T-helper 9 cell (primary cell): ENCODE measurements at places on chromosomes 2 and 18.

GRCh38 chr18:74225193-74225840, 66.4 kb downstream of the CYB5A start:
- no peak for DNase-seq

- no peak for DNase-seq
These were observed 175.2 kb downstream of the TNS1 start for GRCh38 chr2:217827430-217828201.

DNA sequence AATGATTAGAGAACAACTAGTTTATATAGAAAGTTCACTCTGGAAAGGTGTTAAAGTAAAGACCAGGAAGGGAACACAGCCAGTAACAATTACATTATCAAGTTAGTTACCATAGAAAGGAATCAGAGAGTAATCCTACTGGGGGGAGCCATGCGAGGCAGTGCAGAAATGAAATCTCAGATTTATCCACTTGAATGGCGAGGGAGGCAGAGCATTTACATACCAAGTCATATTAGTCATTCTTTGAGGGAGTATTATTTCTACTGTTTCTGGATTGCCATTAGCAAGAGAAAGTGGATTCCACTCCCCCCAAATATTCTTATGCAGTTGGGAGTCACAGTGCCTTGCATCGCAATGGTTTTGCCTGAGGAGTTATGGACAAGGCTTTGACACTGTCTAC, 472.7 kb upstream of the TRIB2 start:
- DNase-seq = no peak

DNA sequence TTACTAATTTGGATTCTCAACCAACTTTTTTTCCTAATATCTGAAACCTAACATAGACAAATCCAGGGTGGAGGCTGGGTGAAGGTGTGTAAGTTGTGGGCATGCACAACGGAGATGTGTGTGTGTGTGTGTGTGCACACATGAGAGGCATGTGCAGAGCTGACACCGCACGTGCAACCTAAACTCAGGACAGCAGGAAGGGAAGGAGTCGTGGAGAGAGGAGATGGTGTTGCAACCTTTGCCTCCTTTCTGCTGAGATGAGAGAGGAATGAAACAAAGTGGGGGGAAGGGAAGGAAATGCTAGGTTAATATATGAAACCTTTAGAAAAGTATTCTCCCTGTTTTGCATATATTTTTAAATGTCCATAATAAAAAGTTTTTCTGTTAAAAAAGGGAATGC, 64.7 kb downstream of the KCTD1 start:
- no peak for DNase-seq

GRCh38 chr2:55140316-55141219, 90.3 kb upstream of the RTN4 start:
- DNase-seq = no peak

GRCh38 chr18:76491473-76491775, 3.6 kb downstream of the ZNF516 start:
- DNase-seq = peak; percentile 48

GRCh38 chr18:73245345-73245744, 377.6 kb upstream of the NETO1 start:
- DNase-seq = no peak

GRCh38 chr2:133413863-133414262, 154.4 kb downstream of the NCKAP5 start:
- DNase-seq = no peak

- DNase-seq = no peak
These were observed 241.3 kb downstream of the RBM43 start for GRCh38 chr2:151020411-151020810.

DNA sequence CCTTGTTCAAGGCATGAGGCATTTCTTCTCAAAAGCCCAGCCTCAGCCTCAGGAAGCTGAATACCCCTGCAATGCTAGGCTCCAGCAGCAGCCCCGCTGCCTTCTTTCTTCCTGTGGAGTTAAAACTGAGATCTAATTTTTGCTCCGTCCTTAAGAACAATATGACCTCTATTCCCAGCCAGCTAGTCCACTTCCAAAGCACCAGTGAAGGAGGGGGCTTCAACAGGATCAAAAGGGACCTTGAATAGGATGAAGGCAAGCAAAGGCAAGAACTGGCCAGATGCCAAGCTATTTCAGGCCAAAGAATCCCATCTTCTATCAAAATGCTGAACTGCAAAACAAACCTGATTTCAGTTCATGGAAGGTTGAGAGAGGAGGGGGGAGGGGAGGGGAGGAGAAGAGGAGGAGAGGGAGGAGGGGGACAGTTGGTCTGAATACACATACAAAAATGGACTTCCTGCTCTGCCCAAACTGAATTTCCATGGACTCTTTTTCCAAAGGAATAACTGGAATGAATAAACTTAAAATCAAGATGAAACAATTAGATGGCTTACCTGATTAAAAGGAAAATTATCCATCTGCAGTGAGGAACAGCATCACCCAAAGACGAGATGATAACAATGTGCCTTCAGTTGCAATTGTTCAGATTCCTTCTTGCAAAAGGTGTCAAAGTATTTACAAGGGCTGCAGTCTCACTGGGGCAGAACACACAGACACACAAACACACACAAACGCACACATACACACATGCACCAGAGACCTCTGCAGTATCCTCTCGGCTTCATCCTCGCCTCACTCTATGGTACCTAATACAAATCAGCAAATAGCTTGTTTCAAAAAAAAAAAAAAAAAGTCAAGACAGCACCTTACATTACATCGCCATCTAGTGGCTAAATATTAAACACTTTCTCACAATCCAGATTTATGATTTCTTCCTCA, at the start of gene SCN1A:
TSS of gene SCN1A (minus strand) at position 804 of the 939 bp plus-strand sequence. CDS start 54,399 bp downstream, outside the sequence.
- no peak for DNase-seq

GRCh38 chr2:190069936-190070696, 7.6 kb upstream of the MSTN start:
- DNase-seq = no peak

DNA sequence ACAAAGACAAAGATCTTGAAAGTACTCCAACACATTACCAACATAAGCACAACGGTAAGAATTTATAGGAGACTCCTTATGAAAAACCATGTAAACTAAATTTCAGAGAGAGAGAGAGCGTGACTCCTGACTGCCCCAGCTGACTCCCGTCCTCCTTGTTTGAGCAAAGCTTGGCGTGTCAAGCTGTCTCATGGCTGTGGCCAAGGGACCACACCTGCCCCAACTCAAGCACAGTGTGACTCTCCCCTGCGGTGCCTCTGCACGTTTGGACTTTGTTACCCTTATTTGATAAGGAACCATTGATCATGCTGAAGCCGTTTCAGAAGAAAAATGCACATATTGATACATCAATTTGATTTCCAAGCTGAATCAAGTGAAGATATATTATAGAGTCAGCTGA, 124.8 kb downstream of the COL6A3 start:
- DNase-seq = no peak

DNA sequence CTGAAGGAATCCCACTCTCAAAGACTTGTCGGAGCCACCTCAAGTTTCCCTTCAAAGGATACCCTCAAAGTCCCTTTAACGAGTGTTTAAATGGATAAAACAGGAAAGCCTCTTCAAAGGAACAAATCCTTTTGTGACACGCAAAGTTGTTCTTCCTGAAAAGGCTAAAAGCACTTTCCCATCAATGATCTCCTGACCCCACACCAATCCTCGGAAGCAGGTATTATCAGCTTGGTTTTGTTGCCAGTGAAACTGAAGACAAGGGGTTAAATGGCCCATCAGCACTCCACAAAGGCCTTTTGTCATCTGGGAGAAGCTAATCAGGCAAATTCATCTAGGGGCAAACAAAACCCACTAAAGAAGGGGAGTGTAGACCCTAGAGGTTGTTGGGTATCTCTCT, 418.0 kb upstream of the ID2 start:
- DNase-seq = no peak

DNA sequence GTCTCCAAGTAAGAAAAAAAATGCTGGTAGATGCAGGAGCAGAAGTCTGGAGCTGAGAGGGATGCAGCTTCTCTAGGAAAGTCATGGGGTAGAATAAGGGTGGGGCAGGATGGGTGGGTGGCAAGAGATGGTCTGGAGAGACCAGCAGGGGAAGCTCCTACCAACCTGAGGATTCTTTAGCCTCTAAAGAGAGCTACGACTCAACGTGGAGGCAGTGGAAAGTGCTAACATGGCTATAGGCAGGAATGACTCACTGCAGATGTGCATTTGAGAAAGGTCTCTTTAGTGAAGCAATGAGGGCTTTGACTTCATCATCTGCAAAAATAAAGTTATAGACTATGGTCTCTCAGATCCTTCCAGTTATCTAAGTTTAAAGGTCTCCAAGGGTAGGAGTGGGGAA, 722.8 kb upstream of the RAB6C start:
- DNase-seq = no peak

DNA sequence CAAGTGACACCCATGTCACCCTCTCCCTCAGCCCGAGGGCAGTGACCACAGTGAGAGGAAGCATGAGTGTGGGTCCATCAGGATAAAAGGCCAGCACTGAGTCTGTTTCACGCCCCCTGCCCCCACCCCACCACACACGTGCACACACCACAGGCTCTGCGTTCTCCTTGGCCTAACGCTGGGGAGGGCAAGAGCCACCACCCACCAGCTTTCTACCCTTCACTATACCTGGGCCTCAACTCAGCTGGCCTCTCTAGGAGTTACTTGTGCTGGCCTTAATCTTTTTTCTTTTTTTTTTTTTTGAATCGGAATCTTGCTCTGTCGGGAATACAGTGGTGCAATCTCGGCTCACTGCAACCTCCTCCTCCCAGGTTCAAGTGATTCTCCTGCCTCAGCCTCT, 140.5 kb downstream of the ZFP36L2 start:
- no peak for DNase-seq

DNA sequence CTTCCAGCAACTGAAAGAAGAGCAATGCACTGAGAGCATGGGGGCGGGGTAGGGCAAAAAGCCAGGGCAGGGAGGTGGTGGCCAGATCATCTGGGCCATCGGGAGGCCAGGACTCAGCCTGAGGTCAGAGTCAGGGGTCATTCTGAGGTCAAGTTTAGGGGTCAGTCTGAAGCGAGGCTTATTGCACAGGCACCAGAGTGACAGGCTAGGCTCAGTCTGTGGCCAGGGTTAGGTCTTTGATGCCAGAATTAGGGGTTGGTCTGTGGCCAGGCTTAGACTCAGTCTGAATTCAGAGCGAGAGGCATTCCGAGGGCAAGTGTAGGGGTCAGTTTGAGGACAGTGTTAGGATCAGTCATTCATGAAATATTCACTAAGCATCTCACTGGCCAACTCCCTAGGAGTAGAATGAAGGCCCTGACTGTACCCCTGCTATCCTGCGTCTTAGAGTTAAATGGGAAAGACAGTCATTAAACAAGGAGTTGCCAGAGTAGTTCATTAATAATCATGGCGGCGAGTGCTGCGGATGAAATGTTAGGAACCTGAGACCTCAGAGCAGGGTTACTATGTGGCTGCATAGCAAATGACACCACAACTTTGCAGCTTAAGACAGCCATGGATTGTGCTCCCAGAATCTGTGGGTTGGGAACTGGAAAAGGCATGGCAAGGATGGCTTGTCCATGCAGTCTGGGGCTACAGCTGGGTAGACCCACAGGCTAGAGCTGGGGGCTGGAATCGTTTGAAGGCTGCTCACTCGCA, 198.7 kb downstream of the CYP26B1 start:
- no peak for DNase-seq

- no peak for DNase-seq
These were observed 442.5 kb upstream of the KLHL29 start for GRCh38 chr2:22942441-22942840.

GRCh38 chr2:3465844-3466481, 53.4 kb downstream of the ADI1 start:
- DNase-seq = no peak

GRCh38 chr2:7915302-7916091, 766.4 kb upstream of the ID2 start:
- no peak for DNase-seq

DNA sequence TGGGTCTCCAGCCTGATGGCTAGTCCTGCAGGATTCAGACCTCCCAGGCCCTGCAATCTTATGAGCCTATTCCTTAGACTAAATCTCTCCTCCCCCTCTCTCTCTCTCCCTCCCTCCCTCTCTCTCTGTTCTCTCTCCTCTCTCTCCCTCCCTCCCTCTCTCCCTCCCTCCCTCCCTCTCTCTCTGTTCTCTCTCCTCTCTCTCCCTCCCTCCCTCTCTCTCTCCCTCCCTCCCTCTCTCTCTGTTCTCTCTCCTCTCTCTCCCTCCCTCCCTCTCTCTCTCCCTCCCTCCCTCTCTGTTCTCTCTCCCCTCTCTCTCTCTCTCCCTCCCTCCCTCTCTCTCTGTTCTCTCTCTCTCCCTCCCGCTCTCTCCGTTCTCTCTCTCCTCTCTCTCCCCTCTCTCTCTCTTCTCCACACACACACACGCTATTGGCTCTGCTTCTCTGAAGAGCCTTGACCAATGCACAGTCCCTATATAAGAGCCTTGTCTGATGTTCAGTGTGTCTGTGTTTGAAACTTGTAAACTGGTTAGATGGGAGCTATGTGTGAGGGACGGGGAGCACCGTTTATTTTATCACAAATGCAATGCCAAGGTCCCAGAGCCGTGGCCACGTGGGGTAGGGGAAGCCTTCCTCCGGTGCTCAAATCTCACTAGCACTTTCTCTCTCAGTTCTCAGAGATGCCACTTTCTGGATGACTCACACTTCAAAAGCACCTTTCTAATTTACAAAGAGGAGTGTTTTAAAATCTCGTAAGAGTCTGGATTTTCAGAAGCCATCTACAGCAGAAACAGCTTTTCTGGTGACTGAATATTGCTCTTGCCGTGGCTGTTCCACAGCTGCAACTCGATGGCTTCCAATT, 9.4 kb upstream of the PRLH start:
- no peak for DNase-seq

GRCh38 chr2:62045017-62045543, 139.6 kb downstream of the COMMD1 start:
- no peak for DNase-seq
